Epithelial cell of esophagus (primary cell): ENCODE measurements at places on chromosomes 5 and 9.

- peak; percentile 2 for DNase-seq
Measured at GRCh38 chr9:10479172-10479571, 133.6 kb downstream of the PTPRD start.

- no peak for DNase-seq
Measured at GRCh38 chr9:125180876-125181275, 8.7 kb downstream of the PPP6C start.

GRCh38 chr5:88979244-88979643 lies 96.3 kb upstream of the MEF2C start:
- DNase-seq, result peak; percentile 20

- DNase-seq, result no peak
Measured at GRCh38 chr5:156687514-156687913, 162.6 kb upstream of the PPP1R2B start.

DNA sequence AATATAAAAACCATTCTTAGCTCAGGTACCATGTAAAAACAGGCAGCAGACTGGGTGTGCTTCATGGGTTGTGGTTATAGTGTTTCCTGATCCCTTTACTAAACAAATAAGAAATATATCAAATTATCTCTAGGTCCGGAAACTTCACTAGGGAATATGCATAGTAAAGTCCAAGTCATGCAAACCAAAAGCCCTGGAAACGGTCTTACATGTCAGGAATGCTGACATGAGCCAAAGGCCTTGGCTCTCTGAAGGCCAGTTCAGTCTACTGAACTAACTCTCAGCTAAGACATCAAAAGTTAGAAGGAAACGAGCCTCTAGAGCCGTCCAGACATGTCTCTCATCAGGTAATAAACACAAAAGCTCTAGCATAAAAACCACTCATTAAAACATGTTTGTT lies 778.9 kb upstream of the ZNF608 start:
- peak; percentile 10 for DNase-seq

DNA sequence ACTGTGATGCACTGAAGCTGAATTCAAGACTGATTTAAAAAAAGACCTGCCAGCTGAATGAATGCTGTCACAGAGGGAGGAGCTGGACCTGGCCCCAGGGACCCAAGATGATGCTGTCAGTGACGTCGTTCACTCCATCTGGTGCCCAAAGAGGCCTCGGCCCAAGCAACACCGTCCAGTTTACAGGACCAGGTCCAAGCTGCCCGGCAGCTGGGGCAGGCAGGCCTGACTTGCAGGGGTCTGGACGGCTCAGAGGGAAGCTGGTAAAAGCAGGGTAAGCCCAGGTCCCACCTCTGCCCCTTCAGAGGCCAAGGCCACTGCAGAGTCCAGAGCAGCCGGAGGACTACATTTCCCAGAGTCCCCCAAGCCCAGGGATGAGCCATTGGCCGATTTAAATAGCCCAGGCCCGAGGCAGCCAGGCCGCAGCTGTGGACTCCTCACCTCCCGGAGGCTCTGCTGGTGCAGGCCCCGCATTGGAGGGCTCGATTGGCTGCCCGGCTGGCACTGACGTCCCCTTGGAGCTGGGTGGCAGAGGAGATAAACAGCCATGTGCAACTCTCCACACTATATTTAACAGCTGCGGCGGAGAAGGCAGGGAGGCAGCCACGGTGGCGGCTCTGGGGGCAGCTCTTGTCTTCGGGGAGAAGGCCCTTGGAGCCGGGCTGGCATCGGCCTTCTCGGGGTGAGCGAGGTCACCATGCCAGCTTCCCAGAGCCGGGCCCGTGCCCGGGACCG lies at the start of gene PLPP7:
TSS of gene PLPP7 (plus strand) at position 423 of the 735 bp plus-strand sequence. CDS start at position 698, 275 bp downstream.
- no peak for DNase-seq

- DNase-seq, result no peak
Measured at GRCh38 chr9:31730398-31730797, 654.0 kb upstream of the ACO1 start.

DNA sequence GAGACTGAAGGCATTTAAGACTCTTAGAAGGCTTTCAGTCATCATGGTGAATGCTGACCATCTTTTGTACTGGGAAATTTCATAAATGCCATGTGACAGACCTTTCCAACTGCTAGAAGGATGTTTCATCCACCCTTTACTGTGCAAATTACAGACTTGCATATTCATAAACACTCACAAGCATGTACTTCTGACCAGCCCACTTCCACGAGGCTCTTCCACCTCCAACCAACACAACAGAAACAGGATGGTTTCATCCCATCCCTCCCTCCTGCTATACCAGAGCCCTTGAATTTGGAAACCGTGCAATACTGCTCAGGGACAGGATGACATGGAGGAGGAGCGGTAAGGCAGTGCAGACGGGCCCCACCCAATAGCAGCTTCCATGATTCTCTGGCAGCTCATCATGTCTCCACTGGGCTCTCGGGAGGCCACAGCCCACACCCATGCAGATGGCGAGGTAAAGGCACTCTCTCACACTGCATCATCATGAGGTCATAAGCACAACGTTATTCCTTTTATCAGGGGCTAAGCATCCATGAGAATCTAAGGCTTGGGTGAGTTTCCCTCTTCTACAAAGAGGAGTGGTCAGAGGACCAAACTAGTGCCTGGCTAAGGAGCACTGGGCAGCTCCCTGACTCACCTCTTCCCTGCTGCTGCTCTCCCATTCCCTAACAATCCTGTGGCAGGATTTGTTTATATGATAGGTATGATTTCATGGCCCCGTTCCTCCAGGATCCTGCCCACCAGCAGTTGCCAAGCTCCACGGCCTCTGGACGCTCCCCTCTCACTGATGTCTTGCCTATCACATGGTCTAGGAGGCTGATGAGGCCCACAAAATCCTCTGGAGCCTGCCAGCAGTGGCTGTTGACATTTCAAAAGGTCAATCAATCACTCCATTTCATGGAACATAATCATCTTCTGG lies 94.4 kb upstream of the FSTL4 start:
- no peak for DNase-seq

DNA sequence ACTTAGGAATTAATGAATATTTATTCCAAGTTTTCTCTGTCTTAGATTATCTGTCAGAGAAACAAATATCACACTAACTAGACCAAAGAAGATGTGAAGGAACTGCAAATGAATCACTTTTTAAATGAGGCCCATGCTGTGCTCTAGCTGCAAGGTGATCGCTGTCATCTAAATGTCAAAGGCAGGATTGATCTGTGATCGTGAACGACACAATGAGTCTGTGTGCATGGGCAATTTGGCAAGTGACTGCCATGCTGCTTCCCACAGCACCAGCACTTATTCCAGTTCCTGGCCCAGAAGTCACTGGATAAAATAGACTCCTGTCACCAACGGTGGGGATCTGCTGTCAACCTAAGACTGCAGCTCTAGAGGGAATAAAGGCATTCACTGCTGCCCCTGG lies 141.2 kb downstream of the TRIM36 start:
- DNase-seq, result no peak

DNA sequence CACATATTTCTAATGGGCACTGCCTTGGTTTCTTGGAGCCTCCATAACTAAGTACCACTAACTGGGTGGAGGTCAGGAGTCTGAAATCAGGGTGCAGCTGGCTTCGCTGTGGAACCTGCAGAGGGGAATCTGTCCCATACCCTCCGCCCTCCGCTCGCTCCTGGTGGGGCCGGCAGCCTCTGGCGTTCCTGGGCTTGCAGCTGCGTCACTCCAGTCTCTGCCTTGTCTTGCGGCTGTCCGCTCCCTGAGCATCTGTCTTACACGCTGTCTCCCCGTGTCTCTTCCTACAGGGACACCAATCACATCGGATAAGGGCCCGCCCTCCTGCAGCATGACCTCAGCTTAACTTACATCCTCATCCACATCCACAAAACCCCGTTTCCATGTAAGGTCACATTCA lies 45.4 kb downstream of the NTNG2 start:
- DNase-seq, result no peak

- peak; percentile 58 for DNase-seq
Measured at GRCh38 chr5:133052317-133053175, 733 bp downstream of the HSPA4 start.

DNA sequence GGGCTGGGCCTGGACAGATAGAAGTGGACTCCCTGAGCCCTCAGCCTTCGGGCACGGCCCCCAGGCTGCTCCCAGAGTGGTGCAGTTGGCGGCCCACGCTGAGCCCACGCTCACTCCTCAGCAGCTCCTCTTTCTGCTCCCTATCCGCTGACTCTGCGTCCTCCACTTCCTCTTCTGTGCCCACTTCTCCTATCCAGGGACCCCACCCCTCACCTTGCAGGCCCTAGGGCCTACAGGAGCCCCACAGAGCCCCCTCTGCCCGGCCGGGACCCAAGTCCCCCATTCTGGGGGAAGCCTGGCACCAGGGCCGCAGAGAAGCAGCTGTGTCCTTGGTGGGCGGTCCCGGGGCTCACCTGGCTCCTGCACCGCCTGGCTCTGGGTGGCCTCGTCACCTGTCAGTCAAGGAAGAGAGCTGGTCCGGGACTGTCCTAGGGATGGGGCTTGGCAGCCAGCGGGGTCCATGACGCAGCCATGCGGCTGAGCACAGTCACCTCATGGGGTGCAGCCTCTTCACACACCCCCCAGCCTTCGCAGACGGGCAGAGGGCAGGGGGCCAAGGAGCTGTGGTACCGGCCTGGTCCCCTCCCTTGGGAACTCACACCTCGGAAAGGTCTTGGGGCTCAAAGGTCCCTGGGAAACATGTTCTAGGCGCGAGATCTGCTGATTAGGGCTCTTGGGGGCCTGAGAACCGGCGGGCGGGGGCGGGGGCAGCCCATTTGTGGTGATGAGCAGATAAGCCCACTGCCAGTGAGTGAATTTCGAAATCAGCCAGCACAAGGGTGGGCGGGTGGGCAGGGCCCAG lies 5.4 kb upstream of the NRARP start:
- no peak for DNase-seq
